ENCODE measurements at places on chromosomes 16 and 17. TPM values are rescaled to one million over a fixed set of nuclear protein-coding genes. Genes with fewer than 3 reads are reported as not detected.
A peak's percentile ranks its signal among the peaks of the same experiment; 100 is the strongest.

Gene MGRN1
- total RNA-seq: 44.6 TPM

DNA sequence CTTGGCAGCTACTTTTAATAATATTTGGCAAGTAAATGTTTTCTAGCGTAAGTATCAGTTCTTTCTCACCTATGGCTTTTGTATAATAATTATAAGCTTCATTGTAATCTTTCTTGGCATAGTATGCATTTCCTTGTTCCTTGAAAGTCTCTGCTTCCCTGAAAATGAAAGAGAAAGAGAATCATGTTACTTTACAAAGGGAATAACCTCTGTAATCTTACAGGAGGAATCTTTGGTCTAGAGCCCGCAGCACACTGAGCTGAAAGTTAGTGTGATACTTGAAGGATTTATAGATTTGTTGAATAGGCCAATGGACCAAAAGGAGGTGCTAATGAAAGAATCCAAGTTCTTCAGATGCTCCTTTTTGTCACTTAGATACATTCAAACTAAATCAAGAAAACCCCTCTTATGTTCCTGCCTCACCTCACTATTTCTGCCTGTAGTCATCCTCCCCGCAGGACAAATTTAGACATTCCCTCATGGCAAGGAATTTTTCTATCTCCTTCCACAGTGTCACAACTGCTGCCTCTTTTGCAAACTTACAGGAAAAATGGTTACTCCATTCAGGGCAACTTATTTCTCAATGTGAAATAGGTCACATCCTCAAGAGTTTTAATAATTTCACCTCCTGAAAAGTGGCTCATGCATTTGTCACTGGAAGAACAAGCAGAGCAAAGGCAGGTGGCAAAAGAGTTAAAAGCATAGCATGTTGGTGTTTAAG lies 16.7 kb downstream of the DNAJC7 start:
- no peak for DNase-seq

DNA sequence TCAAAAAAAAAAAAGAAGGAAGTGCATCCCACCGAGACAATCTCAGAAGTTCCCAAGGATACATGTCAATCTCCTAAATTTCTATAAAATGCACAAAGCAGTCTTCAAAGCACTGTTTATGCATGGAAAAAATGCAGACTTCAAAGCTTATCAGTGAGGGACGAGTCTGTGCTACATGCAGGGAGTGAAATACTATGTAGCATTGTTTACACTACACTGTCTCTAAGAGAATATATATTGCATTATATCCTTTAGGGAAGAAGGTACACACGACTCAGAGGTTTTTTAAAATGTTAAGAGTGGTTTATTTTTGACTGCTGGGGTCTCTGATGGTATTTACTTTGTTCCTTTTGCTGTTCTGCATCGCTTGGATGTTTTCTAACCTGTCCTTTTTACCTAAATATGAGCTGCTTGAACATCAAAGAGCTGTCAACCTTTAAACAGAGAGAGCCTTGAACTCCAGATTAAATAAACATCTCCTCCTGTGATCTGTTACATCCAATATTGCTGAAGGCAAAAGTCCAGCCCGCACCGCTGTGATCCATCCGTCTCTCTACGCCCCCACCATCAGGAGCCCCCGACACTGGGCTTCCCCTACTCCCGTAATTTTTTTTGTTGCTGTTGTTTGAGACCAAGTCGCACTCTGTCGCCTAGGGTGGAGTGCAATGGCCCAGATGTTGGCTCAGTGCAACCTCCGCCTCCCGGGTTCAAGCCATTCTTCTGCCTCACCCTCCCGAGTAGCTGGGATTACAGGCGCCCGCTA lies 1.4 kb downstream of the FBXO31 start:
- no peak for DNase-seq

GRCh38 chr16:79328402-79329165 lies 272.0 kb downstream of the MAF start:
- DNase-seq: peak; percentile 29

- no peak for DNase-seq
Observed at GRCh38 chr16:48433116-48433849, 48.1 kb upstream of the SIAH1 start.

DNA sequence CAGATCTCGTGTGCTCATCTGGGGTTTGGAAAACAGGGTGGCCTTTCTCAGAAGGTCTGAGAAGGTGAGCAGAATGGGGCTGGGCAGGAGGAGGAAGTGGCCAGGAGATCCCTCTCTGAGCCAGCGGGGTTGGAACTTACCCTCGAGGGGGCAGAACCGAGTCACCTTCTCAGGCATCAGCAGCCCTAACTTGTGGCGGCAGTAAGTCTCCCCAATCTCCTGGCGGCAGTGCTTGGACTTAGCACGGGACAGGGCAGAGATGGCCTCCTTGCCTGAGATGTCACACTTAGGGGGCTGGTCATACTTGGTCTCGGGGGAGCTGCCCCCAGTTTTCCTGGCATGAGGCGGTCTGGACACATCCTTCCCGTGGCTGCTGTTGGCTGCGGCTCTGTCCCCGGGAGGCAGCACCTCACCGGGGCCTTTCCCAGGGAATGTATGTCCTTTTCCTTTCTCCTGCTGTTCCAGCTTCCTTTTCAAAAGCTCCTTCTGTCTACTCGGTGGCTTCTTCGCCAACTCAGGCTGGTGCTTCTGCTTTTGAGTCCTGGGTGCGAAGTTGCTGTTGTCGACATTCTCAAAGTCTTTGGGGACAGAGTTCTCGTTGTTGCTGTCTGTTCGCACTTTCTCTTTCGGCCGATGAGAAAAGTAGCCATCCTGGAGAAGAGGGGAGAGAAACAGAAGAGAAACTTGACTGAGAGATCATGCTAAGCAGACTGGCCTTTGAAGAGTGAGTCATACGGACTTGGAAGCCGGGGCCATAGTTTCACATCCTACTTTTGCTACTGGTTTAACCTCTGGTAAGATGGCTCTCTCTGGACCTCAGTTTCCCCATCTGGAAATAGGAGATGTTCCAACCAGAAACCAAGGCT lies 211.7 kb downstream of the XYLT1 start:
- no peak for DNase-seq

- DNase-seq: no peak
Observed at GRCh38 chr17:46813920-46814319, 4.6 kb downstream of the WNT3 start.

Data from left cardiac atrium (tissue), 4 donors.